CD4-positive, alpha-beta T cell (primary cell): ENCODE measurements at places on chromosomes 5 and 9.

GRCh38 chr5:24850926-24851486 is 206.2 kb upstream of the CDH10 start:
- no peak for DNase-seq

GRCh38 chr5:142507531-142508372 is 178.1 kb downstream of the FGF1 start:
- no peak for DNase-seq

GRCh38 chr5:176817369-176817840 is 7.0 kb downstream of the UNC5A start:
- DNase-seq, result no peak

DNA sequence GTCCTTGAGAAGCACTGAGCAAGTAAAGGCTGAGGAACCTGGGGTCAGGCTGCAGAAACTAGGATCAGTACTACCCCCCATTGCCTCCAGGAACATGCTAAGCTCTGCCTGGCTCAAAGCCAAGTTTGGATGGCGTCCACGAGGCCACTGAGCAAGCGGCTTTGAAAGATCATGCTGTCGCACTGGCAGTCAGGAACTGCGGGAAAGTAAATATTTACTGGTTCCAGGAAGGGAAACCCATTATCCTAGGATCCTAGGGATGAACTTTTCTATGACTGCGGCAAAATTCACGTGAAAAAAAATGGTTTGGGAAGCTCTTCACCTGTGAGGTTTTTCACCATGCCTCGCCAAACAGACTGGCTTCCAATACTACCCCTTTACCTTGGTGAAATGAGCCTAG is 75.3 kb upstream of the PJA2 start:
- no peak for DNase-seq

GRCh38 chr5:27451377-27451776 is 413.0 kb upstream of the CDH9 start:
- no peak for DNase-seq

DNA sequence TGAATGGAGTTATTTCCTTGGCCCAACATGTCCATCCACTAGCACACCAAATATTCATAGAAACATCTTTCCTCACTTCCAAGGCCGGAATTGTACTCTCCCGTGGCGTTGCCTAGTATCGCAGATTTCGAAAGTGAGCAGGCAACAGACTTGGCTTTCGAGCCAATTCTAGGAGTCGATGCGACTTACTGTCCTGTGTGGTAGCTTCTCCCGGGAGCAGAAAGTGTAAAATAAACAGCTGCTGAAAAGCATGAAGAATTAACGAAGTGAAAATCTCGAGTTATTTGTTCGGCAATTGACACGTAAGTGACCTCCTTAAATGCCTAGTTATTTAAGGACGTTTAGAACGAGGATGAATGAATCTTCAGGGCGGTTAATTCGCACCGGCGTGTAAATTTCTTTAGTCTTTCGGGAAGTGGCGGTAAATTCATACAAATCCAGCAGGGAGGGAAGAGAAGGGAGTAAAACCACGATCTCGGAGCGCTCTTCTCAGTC is 449 bp upstream of the PCSK5 start:
- no peak for DNase-seq

DNA sequence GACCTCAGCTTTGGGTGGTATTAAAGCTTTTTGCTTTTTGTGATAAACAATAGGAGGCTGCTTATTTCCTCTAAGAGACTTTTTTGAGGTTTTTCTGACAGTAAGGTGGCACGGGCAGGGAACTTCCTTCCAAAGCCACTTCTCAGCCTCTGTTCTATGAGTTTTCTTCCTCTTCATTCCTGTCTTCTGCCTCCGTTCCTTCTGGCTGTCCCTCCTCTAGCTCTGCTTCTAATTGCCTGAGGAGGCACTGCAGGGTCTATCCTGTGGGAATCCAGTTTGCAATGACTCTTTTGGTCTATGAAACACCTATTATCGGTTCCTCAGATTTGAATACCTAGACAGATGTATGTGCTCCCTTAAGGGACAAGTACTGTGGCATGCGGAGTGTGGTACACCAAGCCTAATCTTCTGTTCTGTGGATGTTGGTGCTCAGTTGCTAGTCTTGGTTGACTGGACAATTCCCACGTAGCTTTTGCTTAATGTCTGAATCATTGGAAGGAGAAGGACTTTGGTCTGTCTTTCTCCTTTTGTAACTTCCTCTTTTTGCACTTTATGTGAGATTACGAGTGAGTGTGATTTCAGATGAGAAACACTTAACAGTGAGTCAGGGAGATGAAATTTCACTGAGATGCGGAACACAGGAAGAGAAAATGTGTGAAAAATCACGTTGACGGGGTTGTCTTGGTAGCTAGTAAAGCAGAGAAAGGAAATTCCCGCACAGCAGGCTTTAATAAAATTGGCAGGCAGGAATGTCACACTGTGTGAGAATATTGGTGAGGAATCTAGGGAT is 305.2 kb downstream of the EFNA5 start:
- DNase-seq, result no peak

DNA sequence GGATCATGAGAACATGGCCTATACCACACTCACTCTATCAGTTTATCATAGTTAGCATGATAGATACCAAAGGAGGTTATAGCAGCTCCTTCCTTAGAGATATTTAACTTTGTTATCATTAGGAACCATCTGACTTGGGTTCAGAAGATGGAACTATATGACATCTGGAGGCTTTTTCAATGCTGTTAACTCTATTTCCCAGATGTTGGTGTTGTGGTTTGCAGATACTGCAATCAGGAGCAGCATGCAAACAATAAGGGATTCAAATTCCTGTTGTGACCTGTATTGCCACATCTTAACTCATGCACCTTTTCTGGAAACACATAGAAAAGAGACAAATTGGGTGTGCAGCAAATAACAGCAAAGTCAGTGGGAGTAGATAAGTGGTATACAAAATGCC is 201.7 kb downstream of the NNT start:
- DNase-seq, result no peak

DNA sequence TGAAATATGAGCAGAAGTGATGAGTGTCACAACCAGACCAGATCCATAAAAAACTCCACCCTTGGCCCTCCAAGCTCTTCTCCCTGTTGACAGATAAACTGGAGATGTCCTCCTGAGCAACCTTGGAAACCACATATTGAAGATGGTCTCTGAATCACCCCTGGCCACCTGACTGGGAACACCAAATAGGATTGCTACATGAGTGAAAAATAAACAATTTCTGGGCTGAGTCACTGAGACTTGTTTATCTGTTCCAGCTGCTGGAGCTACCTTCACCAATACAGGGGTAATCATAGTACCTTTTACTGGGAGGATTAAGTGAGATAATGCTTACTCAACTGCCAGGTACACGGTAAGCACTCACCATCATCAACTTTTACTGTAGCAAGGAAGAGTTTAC is 53.3 kb downstream of the PCA3 start:
- DNase-seq, result no peak

DNA sequence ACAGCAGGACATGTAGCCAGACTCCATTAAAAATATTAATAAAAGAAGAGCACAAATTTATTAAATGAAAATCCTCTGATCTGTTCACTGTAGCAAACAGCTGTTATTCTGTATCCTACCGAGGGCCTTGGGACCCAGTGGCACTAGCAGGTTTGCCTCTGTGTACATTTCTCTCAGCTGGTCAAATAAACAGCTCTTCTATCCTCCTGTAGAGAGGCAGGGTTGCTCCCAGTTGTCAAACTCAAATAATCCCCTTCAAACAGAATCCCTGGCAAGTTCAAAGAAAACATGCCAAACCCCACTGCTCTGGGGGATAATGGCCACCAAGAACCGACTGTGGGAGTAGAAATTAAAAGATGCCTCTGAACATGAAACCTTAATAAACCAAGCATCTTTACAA is 1262.0 kb upstream of the DMAC1 start:
- no peak for DNase-seq

GRCh38 chr5:76715486-76715735 is 515 bp upstream of the F2R start:
- DNase-seq, result no peak

DNA sequence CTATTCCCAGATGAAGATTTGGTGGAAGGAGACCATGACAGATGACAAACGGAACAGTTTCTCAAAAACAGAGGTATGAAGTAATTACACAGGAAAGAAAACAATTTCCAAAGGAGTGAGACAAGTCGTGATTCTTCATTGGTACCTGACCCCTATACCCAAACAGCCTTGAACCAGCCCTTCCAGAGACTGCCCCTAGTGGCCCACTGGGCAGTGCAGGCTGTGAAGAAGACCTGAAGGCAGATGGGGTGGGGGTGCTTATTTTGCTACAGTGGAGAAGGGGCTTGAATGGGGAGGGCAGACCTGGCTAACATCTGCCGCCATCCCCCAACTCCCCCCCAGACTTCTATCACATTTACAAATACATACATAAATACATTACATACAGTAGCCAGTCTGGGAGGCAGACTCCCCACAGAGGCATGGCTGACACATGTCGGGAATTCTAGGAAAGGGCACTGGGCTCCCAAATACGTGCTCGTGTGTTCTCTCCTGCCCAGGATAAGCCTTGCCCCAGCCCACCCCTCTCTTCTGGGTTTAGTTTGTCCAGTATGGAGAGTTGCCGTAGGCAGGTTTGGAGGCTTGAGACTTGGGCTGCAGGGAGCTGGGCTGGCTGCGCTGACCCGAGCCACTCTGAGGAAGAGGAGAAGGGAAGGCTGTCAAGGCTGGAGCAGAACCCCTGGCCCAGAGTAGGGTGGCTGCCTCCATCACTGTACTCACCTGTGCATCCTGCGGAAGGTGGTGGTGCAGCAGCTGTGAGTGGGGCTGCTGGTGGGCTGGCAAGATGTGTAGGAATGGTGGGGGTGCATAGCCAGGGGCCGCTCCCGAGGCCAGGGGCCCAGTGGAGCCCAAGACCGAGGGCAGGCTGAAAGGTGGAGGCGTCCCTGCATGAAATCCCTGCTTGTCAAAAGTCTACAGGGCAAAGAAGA is 105.3 kb downstream of the UBE2R2 start:
- no peak for DNase-seq
